ENCODE measurements at places on chromosomes 5 and 9.

- no peak for DNase-seq
Observed at GRCh38 chr9:109451311-109452025, 46.6 kb downstream of the PTPN3 start.

- no peak for DNase-seq
Observed at GRCh38 chr5:97088774-97089148, 53.6 kb downstream of the LIX1 start.

- DNase-seq: no peak
Observed at GRCh38 chr5:93599001-93599379, 16.0 kb downstream of the NR2F1 start.

DNA sequence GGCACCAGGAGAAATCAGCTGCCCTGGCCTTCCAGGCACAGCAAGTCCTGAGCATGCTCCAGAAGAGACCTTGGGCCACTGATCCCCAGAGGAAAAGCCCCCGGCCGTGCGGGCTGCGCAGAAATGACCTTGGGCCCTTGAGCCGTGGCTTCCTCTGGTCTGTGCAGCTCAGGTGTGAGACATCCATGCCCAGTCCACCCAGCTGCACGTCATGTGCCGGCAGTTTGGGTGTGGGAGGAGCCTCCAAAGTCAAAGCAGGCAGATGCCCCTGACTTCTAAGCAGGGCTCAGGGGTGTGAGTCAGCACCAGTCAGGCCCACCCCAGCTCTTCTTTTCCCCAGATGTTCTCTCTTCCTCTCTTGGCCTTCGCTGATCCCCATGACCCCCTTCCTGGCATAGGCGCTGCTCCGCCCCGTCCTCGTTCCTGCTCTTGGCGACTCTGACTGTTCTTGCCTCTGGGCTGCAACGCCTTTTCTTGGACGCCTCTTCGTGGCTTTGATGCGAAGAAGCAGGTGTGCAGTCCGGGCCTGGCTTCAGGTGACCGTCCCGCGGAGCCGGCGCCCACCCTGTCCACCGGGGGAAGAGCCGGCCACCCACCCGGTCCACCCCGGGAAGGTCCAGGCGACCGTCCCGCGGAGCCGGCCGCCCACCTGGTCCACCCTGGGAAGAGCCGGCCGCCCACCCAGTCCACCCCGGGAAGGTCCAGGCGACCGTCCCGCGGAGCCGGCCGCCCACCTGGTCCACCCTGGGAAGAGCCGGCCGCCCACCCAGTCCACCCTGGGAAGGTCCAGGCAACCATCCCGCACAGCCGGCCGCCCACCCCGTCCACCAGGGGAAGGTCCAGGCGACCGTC lies 5.9 kb upstream of the QSOX2 start:
- no peak for DNase-seq

DNA sequence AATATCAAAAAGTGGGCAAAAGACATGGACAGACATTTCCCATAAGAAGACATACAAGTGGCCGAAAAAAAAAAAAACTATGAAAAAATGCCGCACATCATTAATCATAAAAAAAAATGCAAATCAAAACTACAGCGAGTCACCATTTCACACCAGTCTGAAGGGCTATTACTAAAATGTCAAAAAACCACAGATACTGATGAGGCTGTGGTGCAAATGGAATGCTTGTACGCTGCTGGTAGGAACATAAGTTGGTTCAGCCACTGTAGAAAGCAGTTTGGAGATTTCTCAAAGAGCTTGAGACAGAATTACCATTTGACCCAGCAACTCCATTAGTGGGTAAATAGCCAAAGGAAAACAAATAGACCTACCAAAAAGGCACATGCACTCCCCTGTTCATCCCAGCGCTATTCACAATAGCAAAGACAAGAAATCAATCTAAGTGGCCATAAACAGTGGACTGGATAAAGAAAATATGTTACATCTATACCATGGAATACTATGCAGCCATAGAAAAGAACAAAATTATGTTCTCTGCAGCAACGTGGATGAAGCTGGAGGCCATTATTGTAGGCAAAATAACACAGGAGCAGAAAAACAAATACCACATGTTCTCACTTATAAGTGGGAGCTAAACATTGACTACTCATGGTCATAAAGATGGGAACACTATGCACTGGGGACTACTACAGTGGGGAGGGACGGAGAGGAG lies 110.6 kb upstream of the BOD1 start:
- DNase-seq: no peak

GRCh38 chr9:34513567-34514214 lies 9.1 kb downstream of the ENHO start:
- DNase-seq: no peak

DNA sequence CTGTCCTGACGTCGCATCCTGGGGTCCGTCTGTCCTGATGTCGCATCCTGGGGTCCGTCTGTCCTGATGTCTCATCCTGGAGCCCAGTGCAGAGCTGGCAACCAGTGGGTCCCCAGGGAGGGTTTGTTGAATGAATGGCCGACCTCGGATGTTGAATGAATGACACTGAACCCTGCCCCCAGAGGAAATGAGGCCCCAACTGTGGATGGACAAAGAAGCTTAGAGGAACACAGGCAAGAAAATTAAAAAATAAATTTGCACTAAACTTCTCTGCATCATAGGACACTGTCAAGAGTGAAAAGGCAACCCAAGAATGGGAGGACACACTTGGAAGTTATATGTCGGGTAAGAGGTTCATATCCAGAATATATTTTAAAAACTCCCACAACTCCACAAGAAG lies 47.7 kb upstream of the NOTCH1 start:
- no peak for DNase-seq

GRCh38 chr9:97431044-97431441 lies 19.1 kb downstream of the TDRD7 start:
- no peak for DNase-seq

DNA sequence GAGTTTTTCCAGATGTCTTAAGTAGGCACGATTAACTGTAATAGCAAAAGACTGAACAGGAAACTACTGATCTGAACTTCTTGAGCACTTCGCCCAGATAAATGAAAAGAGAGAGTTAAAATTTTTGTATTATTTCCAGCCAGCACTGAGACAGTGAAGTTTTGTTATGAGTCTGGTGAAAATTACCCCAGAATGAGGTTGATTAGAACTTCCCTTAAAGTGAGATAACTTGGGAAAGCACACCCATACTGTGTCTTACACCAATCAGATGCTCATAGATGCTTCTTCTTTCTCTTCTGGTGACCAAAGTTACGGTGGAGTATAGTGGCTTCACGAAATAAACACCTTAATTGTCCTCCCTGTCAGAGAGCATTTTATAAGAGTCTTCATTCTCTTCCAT lies 131.8 kb upstream of the SLC12A2 start:
- no peak for DNase-seq

- DNase-seq: no peak
Observed at GRCh38 chr5:23289162-23289561, 218.2 kb upstream of the PRDM9 start.

- no peak for DNase-seq
Observed at GRCh38 chr5:93062548-93062947, 518.5 kb downstream of the NR2F1-AS1 start.

DNA sequence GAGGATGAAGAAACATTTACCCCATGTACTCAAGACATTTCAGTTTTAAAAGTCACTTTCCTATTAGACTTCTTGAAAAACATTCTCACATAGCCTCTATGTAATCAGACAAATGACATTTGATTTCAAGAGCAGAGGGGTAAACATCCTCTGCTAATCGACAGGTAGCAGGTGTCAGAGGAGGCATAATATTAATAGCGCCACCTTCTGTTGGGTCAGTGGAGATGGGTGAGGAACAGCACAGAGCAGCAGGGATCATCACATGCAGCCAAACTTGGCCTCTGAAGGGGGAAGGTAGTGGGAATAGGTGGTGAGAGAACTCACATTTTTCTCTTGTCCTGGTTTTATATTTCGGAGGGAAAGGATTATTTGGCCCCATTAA lies 3.3 kb upstream of the LSM11 start:
- no peak for DNase-seq

GRCh38 chr9:114039484-114039883 lies 38.6 kb downstream of the AMBP start:
- no peak for DNase-seq

DNA sequence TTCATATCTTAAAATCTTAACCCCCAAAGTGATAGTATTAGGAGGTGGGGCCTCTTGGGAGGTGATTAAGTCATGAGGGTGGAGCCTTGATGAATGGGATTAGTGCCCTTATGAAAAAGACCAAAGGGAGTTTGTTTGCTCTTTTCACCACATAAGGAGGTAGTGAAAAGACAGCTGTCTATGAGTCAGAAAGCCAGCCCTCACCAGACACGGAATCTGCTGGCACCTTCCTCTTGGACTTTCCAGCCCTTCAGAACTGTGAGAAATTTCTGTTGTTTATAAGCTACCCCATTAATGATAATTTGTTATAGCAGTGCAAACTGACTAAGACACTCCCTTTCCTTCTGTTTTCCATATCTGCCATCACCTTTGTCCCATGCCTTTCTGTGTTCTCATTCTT lies 20.8 kb downstream of the IFNB1 start:
- no peak for DNase-seq

DNA sequence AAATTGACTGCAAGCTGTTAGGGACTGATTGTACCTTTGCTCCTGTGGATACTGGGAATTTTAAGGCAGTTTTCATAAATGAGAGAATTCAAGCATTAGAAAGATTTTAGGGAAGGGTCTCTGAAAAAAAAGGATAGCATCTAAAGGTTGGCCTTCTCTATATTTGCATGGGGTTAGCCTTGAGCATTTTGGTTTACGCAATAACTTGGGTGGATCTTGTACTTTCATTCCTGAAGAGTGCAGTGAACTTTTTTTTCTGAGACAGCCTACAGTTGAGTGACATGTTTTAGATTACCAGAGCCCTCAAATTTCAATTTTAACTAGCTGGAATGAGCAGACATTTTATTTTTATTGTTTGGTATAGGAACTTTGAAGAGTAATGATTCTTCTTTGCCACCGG lies 91.6 kb upstream of the NR3C1 start:
- no peak for DNase-seq

GRCh38 chr5:154708846-154709245 lies 46.3 kb upstream of the LARP1 start:
- DNase-seq: no peak

GRCh38 chr9:113929634-113930389 lies 53.7 kb downstream of the ZNF618 start:
- no peak for DNase-seq

DNA sequence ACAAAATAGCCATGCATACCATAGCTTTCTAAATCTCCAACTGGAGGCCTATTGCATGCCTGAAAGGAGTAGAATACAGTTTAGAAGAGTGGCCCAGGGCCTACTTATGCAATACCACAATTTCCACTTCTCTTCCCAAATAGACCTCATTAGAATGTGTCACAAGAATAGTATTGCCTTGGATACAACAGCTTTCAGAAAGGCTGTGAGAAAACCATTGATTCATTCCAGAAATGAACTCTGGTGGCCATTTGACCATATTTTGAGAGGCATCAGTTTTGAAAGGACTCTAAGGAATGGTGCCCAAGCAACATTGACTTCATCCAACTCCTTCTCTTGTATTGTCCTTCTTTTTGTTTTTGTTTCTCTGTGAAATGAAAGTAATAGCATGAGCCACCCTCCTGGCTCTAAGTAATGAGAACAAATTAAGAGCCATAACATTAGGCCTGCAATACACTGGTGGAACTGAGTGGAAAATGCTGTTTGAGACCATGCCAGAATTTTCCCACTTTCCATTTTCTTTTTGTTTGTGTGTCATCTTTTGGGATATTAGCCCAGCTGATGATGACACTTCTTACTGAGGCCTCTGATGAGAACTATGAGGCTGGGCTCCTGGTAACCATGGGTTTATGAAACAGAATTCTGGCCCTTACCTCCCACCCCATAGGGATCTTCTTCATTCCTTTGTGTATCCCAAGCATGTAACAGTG lies 90.2 kb downstream of the TMEM174 start:
- no peak for DNase-seq

GRCh38 chr9:105421154-105421553 lies 26.7 kb upstream of the FSD1L start:
- no peak for DNase-seq

DNA sequence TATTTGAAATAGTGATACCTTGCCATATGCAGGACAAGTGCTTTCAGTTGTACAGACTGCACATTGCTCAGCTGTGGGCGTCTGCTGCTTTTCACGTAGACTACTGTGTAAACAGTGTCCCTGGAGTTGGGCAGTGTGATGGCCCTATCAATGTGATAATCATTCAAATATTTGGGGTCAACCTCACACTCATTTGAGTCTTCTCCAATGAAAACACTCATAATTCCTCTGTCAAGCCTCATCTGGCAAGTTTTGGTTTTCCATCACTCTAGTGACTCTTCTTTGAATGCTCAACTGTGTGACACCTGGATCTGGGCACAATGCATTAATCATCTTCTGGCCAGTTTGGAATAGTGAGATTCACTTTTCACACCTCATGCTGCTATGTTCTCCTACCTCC lies 64.4 kb downstream of the UGCG start:
- DNase-seq: no peak

DNA sequence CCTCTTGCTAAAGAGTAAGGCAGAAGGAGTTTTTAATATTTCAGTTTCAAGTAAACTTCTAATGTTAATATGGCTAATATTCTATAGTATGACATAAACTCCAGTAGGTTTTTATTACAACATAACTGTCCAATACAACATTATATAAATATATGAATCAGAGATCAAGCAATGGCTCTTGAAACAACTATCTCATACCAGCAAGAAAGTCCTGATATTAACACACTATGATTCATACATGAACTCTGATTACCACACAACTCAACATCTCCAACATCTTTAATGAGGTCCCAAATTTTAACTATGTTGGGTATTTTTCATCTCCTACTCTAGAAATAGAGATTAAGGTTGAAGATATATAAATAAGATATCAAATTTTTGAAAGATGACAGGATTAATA lies 878.3 kb downstream of the TLE1 start:
- no peak for DNase-seq

DNA sequence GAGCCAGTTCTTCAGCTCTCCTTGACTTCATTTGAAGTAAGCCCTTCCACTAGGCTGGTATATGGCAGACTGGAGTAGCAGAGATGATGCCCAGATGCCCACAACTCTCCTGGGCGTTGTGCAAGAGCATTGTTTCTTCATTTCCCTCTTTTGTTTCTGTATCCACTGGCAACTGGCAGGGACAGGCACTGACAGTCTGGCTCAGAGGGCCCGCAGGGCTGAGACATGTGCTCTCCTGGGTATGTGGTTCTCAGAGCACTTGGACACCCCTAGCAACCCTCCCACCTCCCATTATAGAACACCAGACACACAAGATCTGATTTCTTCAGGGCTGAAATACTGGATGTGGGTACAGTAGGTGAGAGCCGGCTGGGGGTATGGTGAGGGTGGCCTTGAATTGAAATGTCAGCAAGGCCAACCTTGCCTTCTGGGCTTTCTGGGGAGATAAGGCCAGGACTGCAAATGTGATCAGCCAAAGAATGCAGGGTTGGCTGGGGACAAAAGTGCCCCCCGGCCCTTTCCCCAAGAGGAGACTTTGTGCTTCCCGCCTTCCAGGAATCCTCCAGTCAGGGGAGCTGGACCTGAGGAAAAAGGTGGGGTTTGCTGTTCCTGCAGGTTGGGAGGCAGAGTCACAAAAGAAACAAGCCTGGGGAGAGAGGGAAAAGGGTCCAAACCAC lies 28.6 kb upstream of the CTNNA1 start:
- DNase-seq: no peak

GRCh38 chr5:81631621-81632020 lies 119.3 kb downstream of the SSBP2 start:
- DNase-seq: no peak

- no peak for DNase-seq
Observed at GRCh38 chr9:18638371-18639249, 164.7 kb downstream of the ADAMTSL1 start.

Measured in T-helper 1 cell (primary cell).